ENCODE measurements at places on chromosomes 7 and 10.

DNA sequence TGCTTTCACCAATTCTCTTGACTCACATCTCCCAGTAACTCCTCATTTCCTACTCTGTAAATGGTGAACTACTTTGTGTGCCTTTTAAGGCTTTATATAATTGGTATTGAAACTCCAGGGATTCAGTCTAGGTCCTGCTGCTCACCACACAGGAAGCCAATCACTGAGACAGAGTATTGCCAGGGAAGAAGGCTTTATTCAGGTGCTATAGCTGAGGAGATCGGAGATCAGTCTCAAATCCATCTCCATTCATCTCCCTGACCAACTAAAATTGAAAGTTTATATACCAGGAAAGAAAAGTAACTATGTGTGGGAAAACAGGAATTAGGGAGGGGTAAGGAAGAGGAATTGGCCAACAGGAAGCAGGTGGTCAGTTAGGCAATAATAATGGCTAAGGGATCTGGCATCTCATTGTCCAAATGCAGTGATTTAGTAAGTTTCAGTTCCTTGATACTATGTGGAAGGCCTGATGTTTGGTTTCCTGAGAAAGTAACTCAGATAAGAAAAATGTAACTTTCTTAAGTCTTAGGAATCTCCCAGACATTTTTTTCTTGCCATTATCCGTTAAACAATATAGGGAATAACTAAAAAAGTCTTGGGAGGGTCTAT, 10.2 kb upstream of the SDHAF3 start:
- no peak for DNase-seq

DNA sequence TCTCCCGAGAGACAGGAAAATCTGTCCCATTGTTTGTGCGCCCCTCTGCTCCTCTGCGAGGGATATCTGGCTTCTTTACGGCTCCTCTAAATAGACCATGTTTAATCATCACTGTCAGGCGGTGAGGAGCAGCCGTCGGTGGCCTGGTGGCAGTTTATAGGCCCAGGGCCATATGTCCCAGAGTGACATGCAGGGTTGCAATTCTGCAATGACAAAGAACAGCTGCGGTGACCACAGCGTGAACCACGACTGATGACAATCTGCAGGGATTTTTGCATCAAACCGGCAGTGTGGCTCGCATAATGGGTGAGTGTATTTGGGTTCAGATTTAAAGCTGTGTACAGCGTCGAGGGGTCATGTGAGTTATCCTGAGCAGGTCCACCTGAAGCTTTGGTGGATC, 41.5 kb downstream of the GATA3 start:
- DNase-seq = no peak

- no peak for DNase-seq
Measured at GRCh38 chr10:77441353-77442166, 196.0 kb downstream of the KCNMA1 start.

DNA sequence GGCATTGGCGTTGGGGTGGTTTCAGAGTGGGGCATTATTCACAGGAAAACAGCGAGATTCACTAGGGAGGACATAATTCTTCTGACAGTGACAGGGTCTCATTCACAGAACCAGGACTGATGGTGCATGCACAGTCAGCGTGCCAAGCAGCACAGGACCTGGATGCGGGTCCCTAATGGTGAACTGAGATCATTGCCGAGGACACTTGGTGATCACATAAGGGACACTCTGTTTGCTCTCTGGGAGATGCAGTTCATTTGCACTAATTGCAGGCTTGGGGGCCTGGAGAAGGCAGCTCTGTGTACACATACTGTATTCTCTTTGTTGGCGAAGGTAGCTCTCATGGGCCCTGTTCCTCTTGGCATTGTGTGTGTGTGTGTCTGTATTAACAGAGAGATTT, 716.1 kb downstream of the PHTF2 start:
- no peak for DNase-seq

DNA sequence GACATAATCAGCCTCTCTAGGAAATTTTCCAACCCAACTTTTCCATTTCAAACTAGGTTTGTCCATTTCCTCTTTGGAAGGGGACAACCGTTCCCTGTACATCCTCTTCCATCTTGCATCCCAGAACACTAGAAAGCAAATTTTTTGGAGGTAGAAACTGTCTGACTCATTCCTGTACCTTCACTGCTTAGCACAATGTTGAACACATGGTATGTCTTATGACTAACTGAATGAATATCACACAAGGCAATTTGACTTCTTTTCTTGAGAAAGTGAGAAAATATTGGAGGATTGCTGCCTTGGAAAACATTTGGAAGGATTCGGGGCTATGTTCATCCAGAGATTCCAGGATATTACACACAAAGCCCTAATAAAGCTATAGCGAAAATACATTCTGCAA, 289.1 kb downstream of the FGFR2 start:
- DNase-seq = no peak

DNA sequence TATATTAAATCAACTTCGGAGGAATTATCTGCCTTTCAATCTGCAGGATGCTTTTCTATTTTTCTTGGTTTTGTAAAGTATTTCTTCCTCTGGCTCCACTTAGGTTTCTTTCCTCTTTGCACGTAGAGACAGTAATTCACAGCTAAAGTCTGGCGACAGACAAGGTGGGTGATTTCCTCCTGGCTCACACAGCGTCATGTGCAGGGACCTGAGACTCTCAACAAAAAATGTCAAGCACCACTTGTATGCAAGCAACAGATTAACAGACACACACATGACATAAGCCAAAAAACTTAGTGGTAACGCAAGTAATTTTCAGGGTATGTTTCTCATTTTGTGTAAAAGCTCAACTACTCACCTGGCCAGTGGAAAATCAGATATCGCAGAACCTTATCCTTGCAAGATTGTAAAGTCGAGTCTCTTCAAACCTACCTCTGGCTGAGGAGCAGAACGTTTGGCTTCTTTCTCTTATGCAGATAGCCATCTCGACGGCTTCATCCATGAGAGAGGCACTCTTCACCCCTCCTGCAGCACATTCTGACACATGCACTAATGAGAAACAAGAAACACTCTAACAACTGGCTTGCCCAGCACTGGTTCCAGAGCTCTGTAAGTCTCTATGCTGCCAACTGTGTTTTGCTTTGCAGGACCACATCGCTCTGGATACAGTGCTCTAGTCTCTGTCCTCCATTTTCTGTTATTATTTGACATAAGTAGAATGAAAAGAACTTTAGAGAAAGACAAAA, 188.0 kb downstream of the CDCA7L start:
- no peak for DNase-seq

DNA sequence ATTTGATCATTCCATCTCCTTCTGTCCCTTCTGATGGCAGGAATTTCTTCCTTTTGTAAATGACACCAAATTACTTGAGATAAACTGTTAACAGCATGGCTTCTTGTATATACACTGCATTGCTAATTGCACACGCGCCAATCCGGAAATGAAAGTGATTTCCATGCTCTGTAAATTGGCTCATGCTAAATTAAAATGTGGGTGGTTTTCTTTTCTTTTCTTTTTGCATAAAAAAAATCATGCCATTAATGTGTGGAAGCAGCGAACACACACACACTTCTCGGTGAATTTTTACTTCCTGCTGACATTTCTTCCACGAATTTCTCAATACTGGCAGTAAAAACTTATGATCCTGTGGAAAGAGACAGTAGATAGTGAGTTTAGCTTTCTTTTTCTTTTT, 123.1 kb upstream of the CCDC6 start:
- DNase-seq = no peak

All from activated T-cell treated with anti-CD3 and anti-CD28 coated beads for 4 hours (primary cell).